ENCODE measurements at places on chromosomes 7 and 10.

GRCh38 chr7:112116894-112117293, 89.3 kb downstream of the DOCK4 start:
- no peak for DNase-seq

DNA sequence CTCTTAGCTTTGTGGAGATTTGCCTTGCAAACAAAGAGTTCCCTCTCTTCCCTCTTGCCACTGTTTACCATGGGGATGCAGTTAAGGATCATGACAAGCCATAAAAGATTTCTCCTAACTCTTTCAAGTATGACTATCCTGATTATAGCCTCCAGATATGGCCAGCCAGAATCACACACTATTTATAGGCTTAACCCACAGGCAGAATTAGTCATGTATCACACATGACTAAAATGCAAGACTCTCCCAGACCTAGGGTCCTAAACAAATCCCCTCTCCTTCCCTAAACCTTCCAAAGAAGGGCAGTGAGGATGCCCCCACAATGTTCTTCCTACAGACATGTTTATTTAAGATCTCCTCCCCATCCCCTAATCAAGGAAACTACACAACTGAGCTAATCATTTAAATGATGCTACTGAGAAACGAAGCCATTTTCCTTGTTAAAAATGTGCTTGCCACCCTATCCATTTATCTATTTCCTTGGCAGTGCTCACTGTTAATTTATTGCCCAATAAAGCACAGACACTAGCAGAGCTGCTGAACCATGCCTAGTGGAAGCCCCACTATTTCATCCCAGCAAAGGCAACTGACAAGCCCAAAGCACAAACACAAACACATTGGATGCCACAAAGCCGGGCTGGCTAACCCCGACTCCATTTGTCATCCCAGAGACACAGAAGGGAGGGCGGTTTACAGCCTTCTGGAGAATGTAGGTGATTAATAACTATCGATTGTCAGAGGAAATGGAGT, 363.4 kb downstream of the KCNMA1 start:
- DNase-seq: no peak

GRCh38 chr10:77251297-77252013, 386.2 kb downstream of the KCNMA1 start:
- DNase-seq: peak; percentile 54

DNA sequence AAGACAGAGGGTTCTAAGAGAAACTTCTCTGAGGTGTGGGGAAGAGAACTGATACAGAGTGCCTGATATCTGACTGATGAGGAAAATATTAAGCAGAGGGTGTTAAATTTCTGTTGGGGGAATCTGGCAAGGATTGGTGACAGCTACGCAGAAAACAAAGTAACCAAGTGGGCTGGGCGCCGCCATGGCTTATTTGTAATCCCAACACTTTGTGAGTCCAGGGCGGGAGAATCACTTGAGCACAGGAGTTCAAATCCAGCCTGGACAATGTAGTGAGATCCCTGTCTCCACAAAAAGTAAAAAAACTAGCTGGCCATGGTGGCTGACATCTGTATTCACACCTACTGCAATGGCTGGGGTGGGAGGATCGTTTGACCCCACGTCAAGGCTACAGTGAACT, 2.1 kb upstream of the C7orf25 start:
- DNase-seq: no peak

DNA sequence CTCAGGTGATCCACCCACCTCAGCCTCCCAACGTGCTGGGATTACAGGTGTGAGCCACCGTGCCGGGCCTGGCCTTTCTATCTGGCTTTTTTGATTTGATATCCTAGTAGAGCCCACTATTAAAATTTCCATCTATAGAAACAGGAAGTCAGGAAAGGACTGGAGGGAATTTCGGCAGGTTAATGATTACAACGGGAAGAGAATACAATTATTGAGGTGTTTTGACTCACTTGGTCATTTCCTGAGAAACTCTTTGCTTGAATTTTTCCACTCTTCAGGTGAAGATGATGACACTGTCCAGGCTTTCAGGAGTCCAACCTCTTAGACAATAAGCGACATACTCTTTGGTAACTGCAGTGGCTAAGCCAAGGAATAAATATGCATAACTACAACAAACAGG, 1.1 kb upstream of the MKLN1 start:
- DNase-seq: no peak

- DNase-seq: no peak
These were observed 9.6 kb downstream of the MYO1G start for GRCh38 chr7:44969049-44969700.

GRCh38 chr10:103645141-103646054, 151.9 kb downstream of the NEURL1 start:
- no peak for DNase-seq

- DNase-seq: no peak
These were observed 241.7 kb upstream of the AOAH start for GRCh38 chr7:36966039-36966438.

GRCh38 chr7:50531928-50532327, 33.3 kb downstream of the DDC start:
- DNase-seq: no peak

GRCh38 chr10:129134371-129134770, 332.7 kb upstream of the MGMT start:
- DNase-seq: peak; percentile 24

GRCh38 chr10:71589617-71590551, 129.7 kb downstream of the C10orf105 start:
- no peak for DNase-seq

GRCh38 chr10:132670546-132671227, 115.3 kb downstream of the NKX6-2 start:
- peak; percentile 21 for DNase-seq

DNA sequence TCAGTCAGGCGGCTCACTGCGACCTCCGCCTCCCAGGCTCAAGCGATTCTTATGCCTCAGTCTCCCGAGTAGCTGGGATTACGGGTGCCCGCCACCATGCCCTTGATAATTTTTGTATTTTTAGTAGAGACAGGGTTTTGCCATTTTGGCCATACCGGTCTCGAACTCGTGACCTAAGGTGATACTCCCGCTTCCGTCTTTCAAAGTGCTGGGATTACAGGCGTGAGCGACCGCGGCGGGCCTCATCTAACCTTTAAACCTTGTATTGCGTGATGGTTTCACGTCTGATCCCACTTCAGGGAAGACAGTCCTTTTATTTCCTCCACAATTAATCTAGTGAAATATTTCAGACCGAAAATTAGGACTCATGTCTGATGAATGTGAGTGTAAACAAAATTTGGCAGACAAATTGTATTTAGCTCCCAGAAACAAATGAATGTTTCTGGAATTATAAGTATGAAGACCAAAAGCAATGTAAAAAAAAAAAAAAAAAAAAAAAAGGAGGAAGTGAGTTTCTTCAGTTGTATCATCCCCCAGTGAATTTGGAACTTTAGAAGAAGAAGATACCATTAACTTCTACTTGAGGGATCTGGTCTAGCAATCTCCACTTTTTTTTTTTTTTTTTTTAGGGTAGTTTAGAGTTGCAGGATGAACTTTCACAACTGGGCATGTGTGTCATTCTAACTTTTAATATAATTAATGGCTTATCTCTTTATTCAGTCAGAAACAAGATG, 1.6 kb downstream of the NUP42 start:
- no peak for DNase-seq

GRCh38 chr10:9227679-9228365, 1173.3 kb downstream of the GATA3 start:
- no peak for DNase-seq

GRCh38 chr10:126331101-126331500, 57.2 kb downstream of the ADAM12 start:
- DNase-seq: no peak

- no peak for DNase-seq
These were observed 38.0 kb upstream of the TES start for GRCh38 chr7:116172353-116172752.

GRCh38 chr7:22268884-22269421, 88.0 kb downstream of the RAPGEF5 start:
- DNase-seq: no peak

DNA sequence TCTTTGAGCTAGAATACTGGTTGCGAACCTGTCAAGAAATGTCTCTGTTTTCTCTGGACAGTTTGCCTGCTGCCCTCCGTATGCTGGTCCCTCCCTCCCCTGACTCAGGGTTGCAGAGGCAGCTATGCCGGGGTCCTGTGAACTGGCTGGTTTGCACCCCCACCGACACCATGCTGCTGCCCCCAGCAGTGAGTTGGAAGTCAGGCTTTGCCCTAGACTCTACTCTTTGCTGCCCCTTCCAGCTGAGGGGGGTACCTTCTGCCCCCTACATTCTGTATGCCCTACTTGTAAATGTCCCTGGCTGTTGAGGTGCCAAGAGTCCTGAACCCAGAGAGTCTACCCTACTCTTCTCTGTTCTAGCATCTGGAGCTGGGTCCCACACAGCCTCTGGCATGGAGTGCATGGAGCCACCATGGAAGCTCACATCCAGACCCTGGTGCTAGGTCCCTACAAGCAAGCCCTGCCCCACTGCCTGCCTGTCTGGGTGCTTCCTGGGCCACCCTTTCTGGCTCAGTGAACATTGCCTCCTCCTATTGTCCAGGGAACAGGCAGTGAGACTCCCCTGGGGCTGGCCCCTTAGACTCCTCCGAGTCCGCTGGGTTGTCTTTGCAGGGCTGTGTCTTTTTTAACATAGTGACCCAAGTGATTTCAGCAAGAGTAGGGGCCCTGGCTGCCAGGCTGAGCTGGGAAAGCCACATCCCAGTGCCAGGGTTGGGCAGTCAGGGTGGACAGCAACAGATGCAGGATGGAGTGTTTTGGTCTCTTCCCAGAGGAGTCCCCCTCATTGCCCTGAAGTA, 138.9 kb downstream of the ADCY1 start:
- DNase-seq: no peak

GRCh38 chr7:40324914-40325313, 190.1 kb downstream of the SUGCT start:
- DNase-seq: no peak

DNA sequence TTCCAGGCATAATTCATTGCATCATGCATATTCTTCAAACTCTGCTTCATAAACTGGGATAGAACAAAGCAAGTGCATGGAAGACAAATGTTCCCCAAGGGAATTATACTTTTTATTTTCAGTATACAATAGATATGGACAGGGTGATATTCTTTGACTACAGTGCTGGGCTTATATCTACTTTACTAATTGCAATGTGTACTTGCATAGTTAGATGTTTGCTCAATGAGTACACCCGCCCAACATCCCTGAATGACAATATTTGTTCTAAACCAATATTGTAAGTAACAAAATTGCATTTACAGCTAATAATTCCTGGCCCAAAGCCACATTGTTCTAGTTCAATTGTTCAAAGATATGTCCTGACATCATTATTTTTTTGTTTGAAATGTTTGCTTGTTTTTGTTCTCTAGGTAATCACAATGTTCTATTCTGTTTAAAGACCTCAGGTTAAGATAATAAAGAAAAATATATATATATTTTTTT, 171.4 kb downstream of the PTN start:
- DNase-seq: no peak

DNA sequence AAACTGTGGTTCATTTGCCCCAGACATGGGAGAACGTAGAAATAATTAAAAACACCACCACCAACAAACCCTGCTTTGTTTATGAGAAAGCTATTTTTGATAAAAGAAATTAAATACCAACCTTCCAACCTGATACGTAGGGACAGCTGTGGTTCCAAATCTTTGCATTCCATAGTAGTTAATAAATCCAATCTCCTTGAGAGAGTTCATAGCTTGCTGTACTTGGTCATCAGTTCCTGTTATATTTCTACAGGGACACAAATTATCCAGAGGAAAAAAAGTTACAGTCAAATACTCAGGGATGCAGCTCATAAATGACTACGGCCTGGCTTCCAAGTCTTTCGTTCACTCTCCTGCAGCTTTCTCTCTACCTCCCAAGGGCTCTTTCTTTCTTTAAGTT, 41.1 kb downstream of the PUS7 start:
- no peak for DNase-seq
